SJCRH30 (cell line): ENCODE measurements at places on chromosomes 7 and 10. TPM values are rescaled to one million over a fixed set of nuclear protein-coding genes. Genes with fewer than 3 reads are reported as not detected.

The NEURL1 gene
- 2.6 and 4.1 TPM in 2 replicates for total RNA-seq

The MRLN gene
- total RNA-seq: 10.5 and 16.0 TPM in 2 replicates

The C7orf33 gene
- 0.13 and 0.53 TPM in 2 replicates for total RNA-seq

The SCIN gene
- not detected in 2 replicates for total RNA-seq

The EMX2 gene
- total RNA-seq: 2.5 and 2.6 TPM in 2 replicates

The LIPM gene
- not detected in 2 replicates for total RNA-seq

The ASZ1 gene
- not detected in 2 replicates for total RNA-seq

The ADCY1 gene
- total RNA-seq: not detected in 2 replicates

The PTPN20 gene
- not detected in 2 replicates for total RNA-seq

The TACR2 gene
- total RNA-seq: 0.04 TPM in 1 of 2 replicates, not detected in the other

The GPR37 gene
- 0.30 and 0.56 TPM in 2 replicates for total RNA-seq

The EBLN1 gene
- total RNA-seq: not detected in 2 replicates

The PRPF18 gene
- total RNA-seq: 26.0 and 31.0 TPM in 2 replicates

DNA sequence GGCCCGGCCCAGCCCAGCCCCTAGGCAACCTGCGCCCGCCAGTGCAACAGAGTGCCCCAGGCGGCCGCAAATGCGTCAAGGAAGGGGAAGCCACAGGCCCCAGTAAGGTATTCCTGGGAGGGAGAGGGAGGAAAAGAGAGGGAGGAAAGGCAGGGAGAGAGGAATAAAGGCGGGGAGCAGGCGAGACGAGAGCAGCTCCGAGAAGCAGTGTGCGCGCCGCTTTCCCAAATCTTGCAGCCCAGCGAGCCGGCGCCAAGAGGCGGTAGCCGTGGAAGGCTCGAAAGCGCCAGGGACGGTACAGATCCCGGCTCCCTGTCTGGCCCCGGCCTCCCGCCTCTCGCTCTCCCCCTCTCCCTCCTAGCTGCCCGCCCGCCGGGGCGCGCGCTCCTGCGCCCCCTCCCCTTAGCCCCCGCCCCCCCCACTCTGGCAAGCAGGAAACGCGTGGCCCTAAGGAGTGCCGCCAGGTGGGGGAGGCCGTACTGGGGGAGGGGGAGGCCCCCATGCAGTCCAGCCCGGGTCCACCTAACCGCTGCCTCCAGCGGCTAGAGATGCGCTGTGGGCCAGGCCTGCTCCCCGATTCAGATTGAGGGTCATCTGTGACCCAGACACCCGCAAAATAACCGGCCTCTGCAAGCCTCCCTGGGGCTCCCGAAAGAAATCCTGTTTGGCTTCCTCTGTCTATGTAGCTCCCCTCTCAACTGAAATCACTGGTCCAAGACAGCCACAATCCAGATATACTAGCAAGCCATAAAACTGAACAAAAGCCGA, 4.3 kb downstream of the HOXA10 start:
- DNase-seq: no peak

DNA sequence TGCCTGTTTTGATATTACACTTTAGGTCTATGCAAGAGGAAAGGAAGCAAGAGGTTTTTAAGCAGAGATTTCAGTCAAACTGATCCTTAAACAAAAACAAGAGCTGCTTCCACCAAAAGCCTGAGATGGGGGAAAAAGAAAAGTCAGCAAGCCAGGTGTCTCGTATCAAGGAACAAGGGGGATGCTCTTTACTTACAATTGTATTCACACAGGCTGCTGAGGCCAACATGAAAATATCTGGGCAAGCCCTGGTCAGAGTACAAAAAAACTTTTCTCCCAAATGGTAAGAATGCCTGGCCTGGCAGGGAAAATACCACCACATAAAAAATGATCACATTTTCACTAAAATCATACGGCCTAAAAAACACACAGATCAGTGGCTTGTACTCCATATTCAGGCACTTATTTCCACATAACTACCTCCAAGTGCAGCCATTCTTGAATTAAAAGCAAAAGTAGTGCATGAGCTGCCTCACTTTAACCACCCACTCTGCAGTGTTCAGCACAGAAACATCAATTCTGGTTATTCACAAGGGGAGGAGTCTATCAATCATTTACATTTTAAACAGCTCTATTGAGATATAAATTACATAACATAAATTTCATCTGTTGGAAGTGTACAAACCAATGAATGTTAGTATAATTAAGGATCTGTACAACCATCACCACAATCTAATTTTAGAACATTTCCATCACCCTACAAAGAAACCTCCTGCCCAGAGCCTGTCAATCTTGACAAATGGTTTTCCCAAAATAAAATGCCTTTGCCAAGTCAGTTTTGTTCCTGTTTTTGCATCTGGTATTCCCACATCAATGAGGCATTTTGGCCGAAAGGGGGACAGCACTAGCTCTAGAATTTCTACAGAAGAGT, 70.2 kb downstream of the GRB10 start:
- DNase-seq: no peak

DNA sequence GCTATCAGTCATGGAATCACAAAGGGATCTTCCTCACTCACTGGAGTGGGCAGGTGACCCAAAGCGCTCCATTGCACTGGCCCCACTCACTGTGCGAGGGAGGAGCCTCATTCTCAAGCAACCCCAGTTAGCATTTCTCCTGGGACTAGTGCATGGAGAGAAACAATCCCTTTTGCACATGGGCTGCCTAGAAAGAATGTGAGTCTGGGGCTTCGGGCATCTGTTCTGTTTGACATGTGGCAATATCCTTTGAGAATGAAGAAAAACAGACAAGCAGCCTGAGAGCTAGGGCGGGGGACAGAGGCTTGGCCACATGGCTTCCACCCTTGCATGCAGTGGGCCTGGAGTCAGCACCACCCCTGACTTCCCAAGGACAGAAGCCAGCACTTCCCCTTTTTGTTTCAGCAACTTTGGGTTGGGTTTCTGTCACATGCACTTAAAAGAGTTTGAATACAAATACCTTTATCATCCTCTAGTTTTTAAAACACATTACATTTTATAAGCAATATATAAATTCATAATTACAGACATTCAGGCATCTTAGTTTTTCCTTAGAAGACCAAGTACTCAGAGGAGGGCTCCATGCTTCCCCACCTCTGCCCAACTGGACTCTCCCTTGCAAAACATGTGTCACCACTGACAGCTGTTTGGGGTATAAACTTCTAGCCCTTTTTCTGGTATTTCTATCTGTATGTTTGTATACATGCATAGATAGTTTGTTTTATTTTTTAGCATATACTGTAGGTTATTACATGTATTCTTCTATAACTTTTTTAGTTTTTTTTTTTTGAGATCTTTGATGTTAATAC, 73.8 kb downstream of the RBM20 start:
- DNase-seq: peak; percentile 54

DNA sequence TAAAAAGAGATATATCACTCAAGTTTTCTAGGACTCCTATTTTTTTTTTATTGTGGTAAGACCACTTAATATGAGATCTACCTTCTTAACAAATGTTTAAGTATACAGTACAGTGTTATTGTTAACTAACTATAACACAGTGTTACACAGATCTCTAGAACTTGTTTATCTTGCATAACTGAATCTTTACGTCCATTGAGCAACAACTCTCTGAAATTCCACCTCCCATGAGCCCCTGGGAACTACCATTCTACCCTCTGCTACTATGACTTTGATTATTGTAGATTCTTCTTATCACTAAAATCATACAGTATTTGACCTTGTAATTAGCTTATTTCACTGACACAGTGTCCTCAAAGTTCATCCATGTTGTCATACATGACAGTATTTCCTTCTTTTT, 22.5 kb upstream of the REEP3 start:
- DNase-seq: no peak

DNA sequence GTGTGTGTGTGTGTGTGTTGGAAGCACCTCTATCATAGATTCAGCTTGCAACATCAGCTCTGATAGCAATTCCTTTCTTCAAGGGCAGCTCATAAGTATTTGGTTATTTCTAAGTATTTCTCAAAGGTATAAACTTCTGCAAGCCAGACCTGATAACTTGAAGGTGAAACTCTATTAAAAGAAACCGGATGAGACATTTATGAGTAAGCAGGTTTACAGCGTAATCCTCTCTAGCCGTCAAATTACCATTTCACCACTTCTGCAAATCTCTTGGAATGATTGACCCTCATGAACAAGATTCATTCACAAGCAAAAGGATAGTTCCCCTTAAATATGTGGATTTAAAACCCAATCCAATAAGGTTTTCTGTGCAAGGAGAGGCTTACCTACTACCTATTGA, 23.1 kb downstream of the PDE1C start:
- no peak for DNase-seq

- DNase-seq: no peak
These were observed 16.6 kb downstream of the ADGRA1 start for GRCh38 chr10:133104068-133104962.

DNA sequence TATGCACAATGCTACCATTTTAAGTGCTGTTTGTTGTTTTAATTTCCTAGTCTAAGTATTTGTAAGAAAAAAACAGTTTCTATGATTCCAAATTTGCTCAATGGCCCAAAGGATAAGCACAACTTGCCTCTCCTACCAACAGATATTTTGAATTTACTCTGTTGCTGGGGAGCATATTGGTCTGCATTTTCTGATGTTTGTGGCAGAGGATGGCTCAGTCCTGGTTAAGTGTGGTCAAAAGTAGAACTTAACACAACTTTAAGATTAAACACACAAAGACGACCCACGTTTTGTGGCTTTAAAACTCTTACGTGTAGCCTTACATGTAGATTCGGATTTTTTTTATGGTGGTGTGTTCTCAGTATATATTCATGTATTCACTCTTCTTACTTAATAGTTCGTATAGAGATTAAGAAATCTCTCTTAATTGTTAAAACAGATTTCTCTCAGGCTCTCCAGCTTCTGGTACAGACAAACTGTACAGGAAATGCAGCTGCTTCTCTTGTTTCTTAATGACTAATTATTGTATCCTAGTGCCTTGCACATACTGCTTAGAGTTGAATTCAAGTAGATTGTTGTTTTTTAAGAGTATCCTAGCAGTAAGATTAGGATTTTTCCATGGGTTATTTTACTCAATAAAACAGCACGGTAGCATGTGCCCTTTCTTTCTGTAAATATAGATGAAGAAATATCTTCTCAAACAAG, 86.2 kb downstream of the GPR85 start:
- no peak for DNase-seq

- no peak for DNase-seq
These were observed 270.3 kb downstream of the GFRA1 start for GRCh38 chr10:116002735-116003134.

DNA sequence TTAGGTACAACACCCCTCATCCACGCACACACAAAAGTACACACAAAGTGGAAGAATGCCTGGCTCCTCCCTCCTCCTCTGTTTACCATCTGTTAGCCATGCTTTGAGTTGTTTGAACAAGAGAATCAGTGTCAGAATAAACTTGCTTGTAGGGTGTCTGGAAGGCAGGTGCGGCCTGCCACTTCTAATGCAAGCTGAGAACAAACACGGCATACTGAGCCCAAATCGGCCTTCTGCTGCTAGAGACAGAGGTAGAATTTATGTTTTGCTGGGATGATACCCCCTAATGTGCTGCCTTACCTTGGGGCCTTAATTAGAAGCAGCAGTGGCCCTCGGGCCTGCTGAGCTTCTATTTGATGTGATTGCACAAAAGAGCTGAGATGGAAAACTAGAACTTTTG, 24.9 kb upstream of the FAM180A start:
- peak; percentile 22 for DNase-seq

DNA sequence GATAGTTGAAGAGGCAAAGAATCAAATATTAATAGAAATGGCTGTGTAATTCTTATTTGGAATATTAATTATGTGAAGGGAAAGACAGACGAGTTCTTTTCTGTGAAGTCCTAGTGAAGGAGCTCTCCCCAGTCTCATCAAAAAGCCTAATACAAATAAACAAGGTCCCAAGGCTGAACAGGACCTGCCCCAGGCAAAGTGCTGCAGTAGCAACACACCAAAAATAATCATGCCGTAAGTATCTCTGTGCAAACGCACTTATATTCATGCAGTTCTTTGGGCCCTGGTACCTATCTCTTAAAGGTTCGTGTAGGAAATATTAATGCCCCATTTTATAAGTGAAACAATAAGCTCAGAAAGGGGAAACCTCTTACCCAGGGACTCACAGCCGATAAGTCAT, 12.2 kb upstream of the CHST15 start:
- no peak for DNase-seq

GRCh38 chr7:34139086-34139485, 233.7 kb downstream of the BMPER start:
- DNase-seq: no peak

GRCh38 chr10:112461029-112461887, 14.2 kb downstream of the VTI1A start:
- DNase-seq: no peak

- DNase-seq: peak; percentile 35
These were observed 325.8 kb upstream of the ZMIZ1 start for GRCh38 chr10:78742730-78743615.

DNA sequence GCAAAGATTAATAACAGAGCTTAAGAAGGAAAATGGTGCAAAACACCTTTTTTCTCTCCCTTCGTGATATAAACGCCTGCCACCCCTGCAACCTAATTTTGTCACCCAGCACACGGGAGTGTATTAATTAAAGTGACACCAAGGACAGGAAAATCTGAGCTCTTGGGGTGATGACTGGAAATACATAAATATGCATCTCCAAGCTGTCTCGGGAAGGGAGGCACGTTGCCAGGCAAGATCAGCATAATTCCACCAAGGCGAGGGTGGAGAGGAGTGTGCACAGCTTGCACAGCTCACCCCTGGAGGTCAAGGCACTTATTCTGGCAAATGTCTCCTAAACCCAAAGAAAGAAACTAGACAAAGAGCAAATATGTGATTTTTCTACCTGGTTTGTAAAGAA, 700.9 kb downstream of the GRID1 start:
- no peak for DNase-seq
